EL (cell line): ENCODE measurements at places on chromosomes 2 and 18.

- DNase-seq: peak; percentile 16
Observed at GRCh38 chr2:216838151-216838550, 21.7 kb downstream of the TNP1 start.

- DNase-seq: peak; percentile 54
Observed at GRCh38 chr18:73741946-73742345, 405.7 kb downstream of the FBXO15 start.

DNA sequence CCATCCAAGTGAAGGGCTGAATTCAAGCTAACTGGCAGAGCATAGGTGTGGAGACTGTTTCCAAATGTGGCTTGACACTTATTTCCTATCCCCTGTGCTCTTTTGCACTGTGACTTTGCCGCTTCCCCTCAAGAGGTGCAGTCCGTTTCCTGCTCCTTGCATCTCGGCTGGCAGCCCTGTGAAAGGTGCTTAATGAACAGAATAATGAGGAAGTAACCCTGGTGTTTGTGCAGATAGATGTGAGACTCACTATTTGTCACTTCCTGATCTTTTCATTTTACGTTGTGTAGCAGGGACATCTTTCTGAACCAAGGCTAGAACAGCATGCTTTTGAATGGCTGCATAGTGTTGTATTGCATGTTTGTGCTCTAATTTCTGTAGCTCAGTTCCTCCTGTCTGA is 60.8 kb downstream of the CEP192 start:
- DNase-seq: no peak

- no peak for DNase-seq
Observed at GRCh38 chr2:62296034-62296831, 100.3 kb downstream of the B3GNT2 start.

- peak; percentile 91 for DNase-seq
Observed at GRCh38 chr2:230974096-230974913, 21.6 kb upstream of the SPATA3 start.

GRCh38 chr2:57725337-57725947 is 321.2 kb upstream of the VRK2 start:
- no peak for DNase-seq

GRCh38 chr2:37376421-37377186 is 32.2 kb downstream of the QPCT start:
- DNase-seq: peak; percentile 94

- DNase-seq: no peak
Observed at GRCh38 chr2:15763822-15764682, 172.4 kb downstream of the DDX1 start.

GRCh38 chr18:61651145-61651879 is 241.5 kb downstream of the RNF152 start:
- no peak for DNase-seq

GRCh38 chr2:60873381-60873780 is 8.0 kb upstream of the REL start:
- no peak for DNase-seq

GRCh38 chr2:4258563-4258962 is 555.2 kb downstream of the DCDC2C start:
- DNase-seq: no peak

DNA sequence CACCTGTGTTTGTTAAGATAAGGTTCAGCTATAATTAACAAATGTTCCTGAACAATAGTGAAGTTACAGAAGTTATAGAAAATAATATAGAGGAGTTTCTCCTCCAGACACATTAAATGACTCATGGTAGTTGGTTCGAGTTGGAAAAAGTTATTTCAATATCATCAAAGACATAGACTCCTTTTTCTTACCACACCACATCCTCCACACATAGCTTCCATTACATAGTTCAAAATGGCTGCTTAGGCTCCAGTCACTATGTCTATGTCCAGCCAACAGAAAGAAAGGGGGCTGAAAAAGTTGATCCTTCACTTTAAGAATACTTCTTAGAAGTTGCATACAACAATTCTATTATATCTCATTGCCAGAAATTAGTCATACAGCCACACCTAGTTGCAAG is 50.7 kb downstream of the DYNAP start:
- DNase-seq: no peak

GRCh38 chr2:180015951-180016709 is 9.0 kb upstream of the CWC22 start:
- DNase-seq: peak; percentile 84

GRCh38 chr2:132542953-132543569 is 126.5 kb downstream of the GPR39 start:
- DNase-seq: no peak

- no peak for DNase-seq
Observed at GRCh38 chr2:96860065-96861029, 2.5 kb upstream of the ANKRD39 start.

DNA sequence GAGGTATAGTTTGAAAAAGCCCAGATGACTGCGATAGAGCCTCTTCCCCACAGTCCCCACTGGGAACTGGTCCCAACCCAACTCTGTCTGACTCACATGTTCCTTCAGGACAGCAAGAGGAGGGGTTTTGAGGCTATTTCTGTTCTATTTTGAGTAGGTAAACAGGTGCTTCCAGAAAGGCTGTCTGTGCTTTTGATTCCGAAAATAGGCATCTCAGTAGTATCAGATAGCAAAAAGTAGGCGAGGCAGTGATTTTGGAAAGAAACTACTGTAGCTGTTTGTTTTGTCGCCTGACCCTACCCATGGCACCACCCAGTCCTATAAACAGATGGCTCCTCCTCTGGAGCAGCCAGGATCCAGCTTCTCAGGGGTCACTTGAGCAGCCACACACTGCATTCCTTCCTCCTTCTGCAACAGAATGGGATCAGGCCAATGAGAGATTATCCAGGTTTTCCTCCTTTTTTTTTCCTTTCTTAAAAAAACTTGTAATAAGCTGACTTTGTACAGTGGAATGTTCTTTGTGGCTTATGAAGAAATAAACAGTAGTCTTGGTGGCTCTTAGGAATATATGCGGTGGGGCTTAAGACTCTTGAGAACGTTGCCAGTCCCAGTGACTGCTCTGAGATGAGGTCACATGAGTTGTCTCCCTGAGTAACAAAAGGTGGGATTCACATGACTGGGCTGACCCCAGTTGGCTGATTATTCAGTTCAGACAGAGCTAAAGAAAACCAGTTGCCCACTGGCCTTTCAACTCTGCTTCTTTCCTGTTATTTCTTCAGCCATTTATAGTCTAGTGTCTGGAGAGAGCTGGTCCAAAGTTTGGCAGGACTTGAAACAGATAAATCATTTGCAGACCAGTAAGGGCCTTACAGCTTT is 98.6 kb downstream of the KCNS3 start:
- DNase-seq: peak; percentile 97

DNA sequence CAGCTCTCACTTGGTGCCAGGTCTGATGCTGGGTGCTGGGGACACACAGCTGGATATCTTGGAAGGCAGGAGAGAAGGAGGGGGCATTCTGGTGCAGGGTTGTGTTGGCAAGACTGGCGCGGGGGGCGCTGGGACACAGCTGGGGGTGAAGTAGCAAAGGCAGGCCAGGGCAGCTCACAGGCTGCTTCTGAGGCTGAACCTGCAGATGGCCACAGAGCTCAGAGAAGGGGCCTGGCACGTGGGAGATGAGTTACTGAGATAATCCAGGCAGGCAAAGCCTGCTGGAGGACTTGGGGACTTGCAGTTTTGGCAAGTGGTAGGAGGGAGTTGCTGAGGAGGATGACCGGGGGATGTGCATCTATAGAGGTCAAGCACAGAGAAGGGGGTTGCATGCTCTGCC is 16.2 kb upstream of the DGKD start:
- no peak for DNase-seq

DNA sequence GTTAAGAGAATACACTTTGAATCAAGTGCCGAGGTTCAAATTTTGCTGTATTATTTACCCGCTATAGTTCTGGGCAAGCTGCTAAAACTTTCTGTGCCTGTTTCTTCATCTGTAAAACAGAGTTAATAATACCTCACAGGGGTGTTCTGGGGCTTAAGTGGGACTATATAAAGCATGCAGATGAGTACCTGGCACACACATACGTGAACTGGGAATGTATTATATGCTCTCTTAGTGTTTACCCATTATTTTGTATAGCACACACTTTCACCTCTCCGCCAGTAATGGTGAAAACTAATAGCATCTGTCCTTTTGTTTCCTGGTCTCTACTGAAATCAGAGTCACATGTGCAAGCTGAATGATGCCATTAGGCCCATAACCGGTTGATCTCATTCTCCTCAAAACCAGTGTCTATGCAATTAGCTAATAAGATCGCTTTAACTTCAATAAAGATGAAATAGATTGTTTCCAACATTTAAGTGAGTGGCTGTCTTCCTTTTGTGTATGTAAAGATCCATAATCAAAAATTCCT is 3.8 kb upstream of the CDKL4 start:
- no peak for DNase-seq

GRCh38 chr2:106517329-106517728 is 30.2 kb downstream of the CD8B2 start:
- no peak for DNase-seq

DNA sequence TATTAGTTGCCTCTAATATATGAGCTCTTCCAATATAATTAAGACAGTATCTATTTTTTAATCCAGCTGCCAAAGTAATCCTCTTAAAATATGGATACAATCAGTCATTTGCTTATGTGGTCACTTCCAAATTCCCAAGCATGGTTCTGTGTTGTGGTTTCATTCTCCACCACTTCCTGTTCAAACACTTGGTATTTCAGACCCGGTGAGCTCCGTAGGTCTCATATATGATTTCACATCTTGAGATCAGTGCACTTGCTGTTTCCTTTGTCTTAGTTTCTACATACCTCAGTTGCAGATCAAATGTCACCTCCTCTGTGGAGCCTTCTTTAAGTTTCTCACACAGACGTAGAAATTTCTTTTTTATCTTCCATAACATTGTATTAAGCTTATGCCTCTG is 254.2 kb downstream of the KCNS3 start:
- peak; percentile 56 for DNase-seq

DNA sequence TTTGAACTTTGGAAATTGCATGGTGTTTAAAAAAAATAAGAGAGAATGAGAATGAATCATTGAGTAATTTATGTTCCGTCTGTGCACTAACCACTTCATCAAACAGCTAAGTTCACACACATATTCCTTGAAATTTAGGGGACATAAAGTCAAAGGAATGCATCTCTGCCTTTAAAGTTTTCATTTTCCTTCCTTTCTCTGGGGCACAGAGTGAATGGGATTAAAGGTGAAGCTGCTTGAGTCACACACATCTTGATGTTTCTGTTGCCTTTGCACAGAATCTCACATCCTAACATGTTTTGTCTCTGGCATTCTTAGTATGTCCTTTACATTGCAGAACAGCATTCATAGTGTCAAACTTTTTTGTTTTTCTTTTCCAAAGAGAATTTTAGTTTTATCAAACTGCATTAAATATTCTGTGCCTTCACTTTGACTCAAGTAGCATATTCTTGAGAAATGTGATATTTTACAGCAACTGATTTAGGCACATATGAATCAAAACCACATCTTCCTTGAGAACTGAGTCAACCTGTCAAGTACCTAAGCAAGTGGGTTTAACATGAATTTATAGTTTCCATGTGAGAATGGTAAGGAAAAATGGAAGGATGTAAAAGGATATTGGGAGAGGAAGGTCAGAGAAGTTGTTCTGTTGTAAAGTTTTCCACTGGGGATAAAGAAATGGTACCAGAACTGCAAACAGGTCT is 169.1 kb upstream of the THUMPD2 start:
- DNase-seq: peak; percentile 63

DNA sequence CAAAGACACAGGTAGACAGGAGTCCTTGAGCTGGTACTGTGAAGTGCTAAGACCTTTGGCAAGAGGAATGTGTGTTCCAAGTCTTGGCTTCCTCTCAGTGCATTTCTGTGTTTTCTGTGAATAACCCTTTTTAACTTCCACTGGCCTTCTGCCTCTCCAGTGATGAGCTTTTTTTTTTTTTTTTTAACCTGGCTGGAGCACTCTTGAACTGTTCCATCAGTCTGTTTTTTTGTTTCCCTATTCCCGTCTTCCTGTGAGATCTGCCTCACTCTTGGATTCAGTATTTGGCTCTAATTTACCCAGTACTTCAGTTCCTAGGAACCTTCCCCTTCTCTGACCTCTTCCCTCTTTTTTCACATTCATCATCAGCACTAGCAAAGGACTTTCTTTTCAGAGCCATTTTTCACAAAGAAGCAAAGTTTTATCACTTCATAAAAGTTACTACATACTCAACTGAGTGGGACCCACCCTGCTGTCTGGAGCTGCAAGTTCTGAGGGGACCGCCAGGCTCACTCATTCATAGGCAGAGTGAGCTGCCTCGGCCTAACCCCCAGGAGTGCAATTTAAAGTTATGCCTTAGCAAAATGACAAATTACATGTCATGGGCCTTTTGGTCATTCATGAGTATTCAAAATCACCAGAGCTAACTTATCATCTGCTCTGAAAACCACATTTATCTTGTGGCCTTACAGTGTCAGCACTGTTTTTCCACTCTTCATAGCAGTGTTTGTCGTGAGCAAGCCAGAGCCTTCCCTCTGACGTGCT is 126.9 kb upstream of the DAPL1 start:
- DNase-seq: no peak

DNA sequence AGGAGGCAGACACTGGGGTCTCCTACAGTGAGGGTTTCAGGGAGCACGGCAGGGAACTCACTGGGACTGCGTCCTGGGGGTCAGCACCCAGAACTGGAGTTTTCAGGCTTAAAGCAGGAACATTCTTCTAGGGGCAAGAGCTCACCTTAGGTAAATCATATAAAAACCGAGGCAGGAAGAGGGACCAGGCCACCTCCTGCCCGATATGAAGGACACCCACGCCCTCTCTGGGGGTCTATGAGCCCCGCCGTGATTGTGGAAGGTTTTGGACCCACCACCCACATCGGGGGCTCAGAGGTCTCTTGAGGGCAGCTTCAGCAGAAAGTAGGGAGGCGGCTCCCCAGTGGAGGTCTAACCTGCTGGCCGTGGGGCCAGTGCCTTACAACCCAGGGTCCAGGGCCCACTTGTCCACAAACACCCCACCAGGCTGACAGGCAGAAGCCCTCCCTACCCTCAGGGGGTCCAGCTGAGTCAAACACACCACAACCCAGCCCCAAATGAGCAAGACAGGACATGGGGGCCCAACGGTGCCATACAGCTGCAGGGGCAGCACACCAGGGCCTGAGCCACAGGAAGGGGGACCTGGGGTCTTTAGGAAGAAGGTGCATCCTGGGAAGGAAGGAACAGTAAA is 25.3 kb downstream of the CROCC2 start:
- no peak for DNase-seq
